ENCODE measurements at places on chromosomes 16 and 17.

GRCh38 chr17:48441231-48441711 lies 11.3 kb upstream of the SKAP1 start:
- no peak for DNase-seq

GRCh38 chr16:50655558-50656055 lies 25.5 kb downstream of the SNX20 start:
- no peak for DNase-seq

DNA sequence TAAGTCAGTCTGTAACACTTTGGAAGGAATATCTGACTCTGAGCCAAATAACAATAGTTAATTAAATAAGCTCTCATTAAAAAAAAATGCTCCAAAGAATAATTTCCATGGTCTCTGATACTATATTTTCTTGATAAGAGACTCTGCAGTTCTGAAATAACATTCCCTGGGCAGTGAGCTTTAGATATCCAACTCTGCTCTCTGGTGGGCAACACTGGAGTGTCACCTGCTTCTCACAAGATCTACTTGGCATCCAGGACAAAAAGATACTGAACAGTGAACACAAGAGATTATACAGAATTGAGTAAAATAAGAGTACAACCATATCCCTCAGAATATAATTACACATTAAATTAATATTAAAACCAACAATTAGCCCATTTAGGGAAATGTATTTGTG lies 13.7 kb downstream of the BLMH start:
- no peak for DNase-seq

- no peak for DNase-seq
Observed at GRCh38 chr16:75053791-75054555, 55.1 kb downstream of the ZNRF1 start.

- DNase-seq: peak; percentile 50
Observed at GRCh38 chr17:74452033-74452840, 14.2 kb upstream of the CD300A start.

DNA sequence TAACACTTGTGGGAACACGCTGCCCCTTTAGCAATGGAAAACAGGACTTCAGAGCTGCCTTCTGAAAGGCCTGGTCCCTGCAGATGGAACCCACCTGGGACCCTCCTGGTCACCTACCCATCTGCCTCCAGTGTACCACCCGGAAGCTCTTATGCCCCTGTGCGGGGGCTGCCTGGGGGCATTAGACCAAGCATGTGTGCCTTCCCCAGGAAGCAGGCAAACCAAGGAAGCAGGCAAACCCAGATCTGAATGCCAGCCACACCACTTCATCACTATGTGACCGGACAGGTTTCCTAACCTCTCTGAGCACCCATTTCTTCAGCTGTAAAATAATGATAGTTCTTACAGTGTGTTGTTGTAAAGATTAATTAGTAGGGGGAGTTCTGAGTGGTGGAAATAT lies 20.8 kb upstream of the LRRC37A3 start:
- DNase-seq: no peak

GRCh38 chr17:56231693-56232092 lies 78.4 kb downstream of the ANKFN1 start:
- DNase-seq: no peak

DNA sequence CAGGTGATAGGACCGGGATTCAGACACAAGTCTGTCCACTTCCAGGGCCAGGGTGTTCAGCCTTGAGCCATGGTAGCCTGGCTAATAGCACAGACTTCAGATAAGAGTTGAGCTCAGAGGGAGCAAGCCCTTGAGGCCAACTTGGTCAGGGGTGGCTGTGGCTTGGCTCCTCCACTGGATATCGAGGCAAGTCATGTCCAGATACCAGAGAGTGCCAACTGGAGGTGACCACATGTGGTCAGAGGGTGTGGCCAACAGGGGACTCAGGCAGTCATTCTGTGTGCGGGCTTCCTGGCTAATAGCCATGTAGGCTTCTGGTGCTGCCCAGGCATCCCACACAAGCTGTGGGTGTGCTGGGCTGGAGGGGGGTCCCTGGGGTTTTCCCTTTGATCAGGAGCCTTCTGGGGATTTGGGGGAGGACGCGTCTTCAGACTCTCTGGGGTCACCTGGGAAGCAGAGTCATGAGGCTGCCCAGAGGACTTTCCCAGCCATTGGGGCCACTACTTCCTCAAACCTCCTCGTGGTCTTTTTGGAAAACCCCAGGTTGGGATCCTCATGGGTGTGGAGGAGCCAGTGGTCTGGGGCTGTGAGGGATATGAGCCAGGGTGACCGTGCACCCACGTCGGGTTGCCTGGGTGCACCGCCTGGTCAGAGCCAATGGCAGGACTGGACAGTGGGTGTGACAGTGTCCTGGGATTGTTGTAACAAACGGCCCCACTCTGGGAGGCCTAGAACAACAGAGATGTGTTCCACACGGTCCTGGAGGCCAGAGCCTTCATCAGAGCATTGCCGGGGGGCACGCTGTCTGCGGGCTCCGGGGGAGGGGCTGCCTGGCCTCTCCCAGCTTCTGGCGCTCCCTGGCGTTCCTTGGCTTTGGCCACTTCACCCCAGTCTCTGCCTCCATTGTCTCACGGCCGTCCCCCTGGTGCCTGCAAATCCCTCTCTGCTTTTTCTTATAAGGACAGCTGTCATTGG lies 25.0 kb downstream of the COX4I1 start:
- no peak for DNase-seq

GRCh38 chr17:8697323-8697741 lies 47.3 kb downstream of the CCDC42 start:
- no peak for DNase-seq

DNA sequence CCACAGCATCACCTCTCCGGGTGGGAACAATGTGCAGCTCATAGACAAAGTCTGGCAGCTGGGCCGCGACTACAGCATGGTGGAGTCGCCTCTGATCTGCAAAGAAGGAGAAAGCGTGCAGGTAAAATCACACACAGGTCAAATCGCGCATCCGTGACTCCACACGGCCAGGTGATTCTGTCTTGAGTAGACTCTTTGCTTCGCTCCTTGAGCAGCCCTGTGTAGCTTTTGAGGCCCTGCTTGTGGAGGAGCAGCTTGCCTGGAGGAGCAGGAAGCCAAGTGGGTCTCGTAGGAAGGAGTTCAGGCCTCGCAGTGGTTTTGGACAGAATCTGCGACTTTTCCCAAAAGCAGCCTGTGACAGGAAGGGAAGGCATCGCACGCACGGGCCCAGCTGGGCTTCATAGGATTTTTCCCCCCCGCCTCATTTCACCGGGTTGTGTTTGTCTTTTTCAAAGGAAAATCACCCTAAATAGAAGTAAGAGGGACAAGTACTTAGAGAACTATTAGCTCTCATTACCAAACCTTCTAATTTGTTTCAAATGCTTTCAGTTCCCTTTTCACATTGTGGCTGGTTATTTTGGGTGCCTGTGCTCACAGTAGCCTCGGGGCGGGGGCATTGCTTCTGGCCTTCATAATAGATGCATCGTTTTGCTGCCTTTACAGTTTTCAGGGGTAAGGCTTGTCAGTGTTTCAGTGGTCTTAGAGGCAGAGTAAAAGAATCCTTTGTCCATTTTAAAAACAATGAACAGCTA lies 71.5 kb downstream of the SEC14L1 start:
- DNase-seq: no peak

GRCh38 chr17:66518677-66519076 lies 216.3 kb downstream of the PRKCA start:
- no peak for DNase-seq

- peak; percentile 96 for DNase-seq
Observed at GRCh38 chr16:74666425-74667254, at the start of gene RFWD3. TSS of gene RFWD3 (minus strand) at chr16:74666877. CDS start at chr16:74661449, 5,428 bp downstream.

DNA sequence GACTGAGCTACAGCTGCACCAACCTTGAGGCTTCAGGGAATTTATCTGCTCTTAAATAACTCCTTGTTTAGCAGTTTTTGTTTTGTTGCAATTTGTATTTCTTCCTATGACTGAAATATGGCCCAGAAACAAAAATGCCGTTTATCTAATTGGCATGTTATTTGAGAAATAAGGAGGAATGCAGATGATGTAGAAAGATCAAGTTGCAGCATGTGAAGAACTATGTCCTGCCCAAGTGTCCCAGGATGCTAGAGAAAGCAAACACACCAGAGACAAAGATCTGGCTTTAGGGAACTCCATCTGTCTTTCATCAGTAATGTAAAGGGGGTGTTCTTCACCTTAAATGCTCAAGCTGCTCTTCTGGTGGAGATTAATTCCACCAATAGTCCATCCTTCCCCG lies 29.7 kb downstream of the USP31 start:
- no peak for DNase-seq

DNA sequence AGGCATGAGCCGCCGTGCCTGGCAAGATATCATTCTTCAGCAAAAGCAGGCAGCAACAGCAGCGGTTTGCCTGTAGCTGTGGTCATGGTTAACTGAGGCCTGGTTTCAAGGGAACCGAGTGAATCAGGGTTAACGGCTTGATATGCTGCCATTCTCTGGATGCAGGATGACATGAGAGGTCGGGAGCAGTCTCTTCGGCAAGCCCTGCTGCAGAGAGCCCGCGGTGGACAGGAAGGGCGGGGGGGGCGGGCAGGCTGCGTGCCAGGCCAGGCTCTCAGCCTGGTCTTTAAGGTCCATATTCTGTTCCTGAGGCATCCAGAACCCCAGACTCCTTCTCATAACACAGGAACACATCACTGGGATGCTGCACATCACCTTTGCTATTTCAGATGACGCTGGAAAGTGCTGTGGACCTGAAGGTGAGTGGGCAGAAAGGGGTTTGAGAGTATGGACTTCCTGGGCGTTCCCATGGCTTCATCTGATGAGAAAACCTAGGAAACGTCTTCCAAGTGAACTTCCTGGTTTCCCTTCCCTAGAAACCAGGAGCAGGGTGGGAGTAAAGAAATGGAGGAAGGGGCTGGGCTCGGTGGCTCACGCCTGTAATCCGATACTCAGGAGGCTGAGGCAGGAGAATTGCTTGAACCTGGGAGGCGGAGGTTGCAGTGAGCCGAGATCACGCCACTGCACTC lies 165.6 kb upstream of the RPH3AL start:
- DNase-seq: no peak

DNA sequence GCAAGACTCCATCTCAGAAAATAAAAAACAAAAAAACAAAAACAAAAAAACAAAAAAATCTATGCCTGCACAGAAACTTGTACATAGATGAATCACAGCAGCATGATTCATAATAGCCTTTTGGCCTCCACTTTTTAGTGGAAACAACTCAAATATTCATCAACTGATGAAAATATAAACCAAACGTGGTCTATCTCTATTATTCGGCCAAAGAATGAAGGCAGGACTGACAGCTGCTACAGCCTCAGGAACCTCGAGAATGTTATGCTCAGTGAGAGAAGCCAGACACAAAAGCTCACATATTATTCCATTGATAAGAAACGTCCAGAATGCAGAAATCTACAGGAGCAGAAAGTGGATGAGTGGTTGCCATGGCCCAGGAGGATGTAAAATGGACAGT lies 19.8 kb downstream of the PPL start:
- DNase-seq: no peak

- no peak for DNase-seq
Observed at GRCh38 chr17:78307887-78308638, 51.8 kb downstream of the SOCS3 start.

DNA sequence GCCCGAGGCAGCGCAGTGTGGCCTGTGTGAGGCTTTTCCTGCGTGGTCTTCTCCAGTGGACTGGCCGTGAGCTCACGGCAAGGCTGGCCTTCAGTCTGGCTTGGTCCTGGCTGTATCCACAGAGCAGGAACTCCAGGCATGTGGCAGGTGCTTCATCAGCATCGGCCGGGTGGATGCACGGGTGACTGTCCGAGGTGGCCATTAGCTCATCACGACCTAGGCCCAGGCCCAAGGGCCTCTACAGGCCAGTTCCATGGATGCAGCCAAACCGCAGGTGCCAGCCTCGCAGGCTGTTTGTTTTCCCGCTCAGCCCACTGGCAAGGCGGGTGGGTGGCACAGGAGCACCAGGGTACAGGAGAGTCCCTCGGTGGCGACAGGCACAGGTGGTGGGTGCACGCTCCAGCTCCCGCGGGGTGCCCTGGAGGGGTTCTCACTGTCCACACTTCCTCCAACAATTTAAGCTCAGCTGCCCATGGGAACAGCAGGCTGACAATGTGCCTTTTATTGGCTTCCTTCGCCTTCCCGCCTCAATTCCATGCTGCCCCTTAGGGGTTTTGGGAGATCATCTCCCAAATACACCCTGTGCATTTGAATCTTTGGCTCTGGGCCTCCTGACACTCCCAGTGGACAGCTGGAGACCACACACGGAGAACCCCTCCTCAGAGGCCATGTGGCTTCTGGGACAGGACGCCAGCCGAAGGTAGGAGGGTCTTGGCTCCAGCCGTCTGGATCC lies 33.0 kb downstream of the ENGASE start:
- no peak for DNase-seq

GRCh38 chr17:13086142-13086769 lies 68.4 kb upstream of the ELAC2 start:
- no peak for DNase-seq

DNA sequence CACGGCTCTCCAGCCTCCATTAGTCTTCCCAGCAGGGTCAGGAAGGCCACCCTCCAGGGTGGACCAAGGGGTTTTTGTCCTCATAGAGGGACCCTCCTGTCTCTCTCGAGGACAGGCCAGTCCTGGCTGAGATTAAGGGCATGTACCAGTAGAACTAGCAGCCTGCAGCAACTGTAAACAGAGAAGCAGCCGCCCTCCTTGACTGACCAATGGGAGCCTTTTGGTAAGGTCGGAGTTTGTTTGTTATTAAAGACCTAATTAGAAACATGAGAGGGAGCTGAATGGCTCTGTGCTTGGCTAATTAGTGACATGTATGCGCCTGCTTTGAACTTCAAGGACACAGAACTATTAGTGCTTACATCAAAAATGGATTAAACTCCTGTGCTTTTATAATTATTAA lies 80.0 kb downstream of the CCDC182 start:
- DNase-seq: peak; percentile 47

DNA sequence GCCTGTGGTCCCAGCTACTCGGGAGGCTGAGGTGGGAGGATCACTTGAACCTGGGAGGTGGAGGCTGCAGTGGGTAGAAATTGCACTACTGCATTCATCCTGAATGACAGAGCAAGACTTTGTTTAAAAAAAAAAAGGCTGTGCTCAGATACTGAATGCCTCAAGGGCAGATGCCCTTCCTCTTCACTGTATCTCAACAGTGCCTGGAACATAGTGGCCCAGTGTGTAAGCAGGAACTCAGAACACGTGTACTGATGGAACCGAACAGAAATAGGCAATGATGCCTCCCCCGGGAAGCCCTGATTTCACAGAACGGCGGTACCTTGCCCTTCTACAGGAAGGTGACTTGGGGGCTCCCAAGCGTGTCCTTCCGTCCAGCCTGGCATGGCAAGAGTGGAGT lies 46.8 kb downstream of the PLXDC1 start:
- DNase-seq: no peak

- DNase-seq: no peak
Observed at GRCh38 chr17:82713071-82713723, 3.3 kb upstream of the FN3KRP start.

- DNase-seq: no peak
Observed at GRCh38 chr16:72241008-72241407, 69.1 kb upstream of the PMFBP1 start.

- DNase-seq: no peak
Observed at GRCh38 chr16:52283018-52283417, 263.9 kb downstream of the TOX3 start.

- DNase-seq: peak; percentile 44
Observed at GRCh38 chr17:58308985-58309917, 19.3 kb downstream of the TSPOAP1 start.

- no peak for DNase-seq
Observed at GRCh38 chr16:80433623-80434022, 107.2 kb upstream of the DYNLRB2 start.

Data from ecto neural progenitor cell (in vitro differentiated cells).